ENCODE measurements at places on chromosomes 2 and 18.

DNA sequence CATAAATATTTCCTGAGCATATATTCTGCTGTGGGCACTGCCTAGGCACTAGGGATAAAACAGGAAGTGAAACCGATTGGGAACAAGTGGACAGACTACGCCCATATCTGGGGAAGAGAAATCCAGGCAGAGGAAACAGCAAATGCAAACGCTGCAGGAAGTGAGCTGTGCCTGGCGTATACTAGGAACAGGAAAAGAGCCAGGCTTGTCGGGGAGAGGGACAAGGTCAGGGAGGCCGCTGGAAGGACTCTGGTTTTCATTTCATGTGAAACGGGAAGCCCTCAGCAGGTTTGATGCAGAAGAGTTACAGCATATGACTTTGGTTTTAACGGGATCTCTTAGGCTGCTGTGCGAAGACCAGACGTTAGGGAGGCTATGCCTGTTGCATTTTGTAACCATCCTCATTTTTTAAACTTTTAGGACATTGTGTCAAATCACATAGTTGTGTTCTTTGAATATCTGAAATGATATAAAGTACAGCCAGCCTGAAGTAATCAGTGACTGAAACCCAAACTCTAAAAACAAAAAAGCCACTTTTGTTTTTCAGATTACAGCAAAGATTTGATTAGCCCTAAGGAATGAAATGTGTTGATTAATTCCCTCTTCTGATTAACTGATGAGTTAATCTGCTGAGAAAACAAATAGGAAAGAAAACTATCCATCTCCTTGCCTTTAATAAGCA lies 110.2 kb upstream of the PIEZO2 start:
- DNase-seq: no peak

DNA sequence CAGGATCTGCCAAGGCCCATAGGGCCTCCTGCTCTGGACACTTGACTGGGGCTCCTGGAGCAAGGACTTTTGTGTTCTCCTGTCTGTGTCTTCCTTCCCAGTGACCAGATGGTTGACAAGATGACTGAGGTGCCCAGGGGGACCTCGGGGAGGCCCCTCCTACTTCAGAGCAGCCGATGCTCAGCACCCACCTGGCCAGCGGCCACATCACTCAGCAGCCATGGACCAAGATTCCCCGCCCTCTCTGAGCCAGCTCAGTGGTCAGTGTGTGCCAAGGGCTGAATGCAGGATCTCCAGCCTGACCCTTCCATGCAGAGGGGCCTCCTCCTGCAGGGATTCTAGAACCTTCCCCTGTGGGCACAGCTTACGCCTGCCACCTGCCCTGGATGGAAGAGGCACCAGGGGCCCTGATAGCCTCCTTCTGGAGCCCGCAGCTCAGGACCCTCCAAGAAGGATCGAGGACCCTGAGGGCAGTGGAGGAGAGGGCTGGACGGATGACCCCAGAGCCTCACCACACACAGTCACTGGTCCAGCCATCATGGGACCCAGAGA lies 87.4 kb upstream of the GPC1 start:
- DNase-seq: no peak

DNA sequence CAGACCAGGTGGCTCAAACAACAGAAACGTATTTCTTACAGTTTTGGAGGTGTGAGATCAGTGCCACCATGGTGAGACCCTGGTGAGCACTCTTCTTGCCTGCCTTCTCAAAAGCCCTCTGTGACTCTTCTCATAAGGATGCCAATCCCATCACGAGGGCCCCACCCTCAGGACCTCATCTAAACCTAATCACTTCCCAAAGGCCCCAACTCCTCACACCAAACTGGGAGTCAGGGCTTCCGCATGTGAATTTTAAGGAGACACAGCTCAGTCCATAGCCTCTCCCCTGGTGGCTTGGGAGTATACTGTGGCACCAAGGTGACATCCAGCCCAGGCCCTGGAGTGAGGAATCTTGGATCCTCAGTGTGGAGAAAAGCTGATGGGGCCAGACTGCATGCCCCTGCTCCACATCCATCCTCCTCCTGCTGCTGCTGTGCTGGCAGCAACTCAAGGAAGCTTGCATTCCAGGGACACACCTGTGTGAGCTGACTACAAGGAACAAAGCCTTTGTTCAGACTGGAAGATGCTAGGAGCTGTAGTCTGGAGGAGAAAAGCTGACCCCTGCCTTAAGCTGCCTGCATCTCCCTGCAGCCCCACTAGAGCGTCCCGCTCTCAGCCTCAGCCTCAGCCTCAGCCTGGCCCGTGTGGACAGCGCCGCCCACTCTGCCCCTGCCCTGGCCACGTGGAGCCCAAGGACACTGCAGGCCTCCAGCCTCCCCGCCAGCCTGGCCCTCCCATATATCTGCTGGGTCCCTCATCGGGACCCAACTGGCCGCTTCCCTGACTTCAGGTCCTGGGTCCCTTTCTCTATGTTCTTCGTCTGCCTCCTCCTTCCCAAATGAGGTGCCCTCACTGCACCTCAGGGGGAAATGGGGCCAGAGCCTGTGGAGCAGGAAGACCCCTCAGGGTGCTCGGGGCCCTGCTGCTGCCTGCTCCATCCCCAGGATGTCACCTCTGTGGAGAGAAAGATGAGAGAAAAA lies 87.8 kb upstream of the RAB6C start:
- no peak for DNase-seq

GRCh38 chr2:52857722-52858121 lies 909.9 kb upstream of the CHAC2 start:
- no peak for DNase-seq
